Suprapubic skin (tissue), 4 donors: ENCODE measurements at places on chromosomes 3 and 15.

- DNase-seq: peak; percentile 71
Measured at GRCh38 chr15:64046421-64047153, at the start of gene DAPK2. DAPK2 (minus strand) TSS chr15:64046485; CDS start chr15:64040261, 6,224 bp downstream.

DNA sequence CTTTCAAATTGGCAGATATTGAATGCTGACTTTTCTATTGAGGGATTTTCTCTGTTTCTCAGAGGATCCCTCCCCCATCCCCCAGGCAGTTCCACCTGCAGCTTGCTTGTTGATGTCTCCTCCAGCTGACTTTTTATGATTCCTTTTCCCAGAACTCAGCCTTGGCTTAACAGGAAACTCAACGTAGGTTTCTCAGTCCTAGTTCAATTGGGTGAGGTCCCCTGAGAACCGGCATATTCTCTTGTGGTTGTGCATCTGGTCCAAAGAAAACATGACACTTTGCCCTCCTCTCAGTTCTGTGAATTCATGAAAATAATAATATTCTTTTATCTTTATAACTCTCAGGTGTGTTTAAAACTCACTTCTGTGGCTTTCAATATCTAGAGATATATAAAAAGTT is 1222.1 kb downstream of the OTOL1 start:
- no peak for DNase-seq

GRCh38 chr3:177800561-177800960 is 603.3 kb upstream of the TBL1XR1 start:
- DNase-seq: no peak

- no peak for DNase-seq
Measured at GRCh38 chr3:50242851-50243542, 7.0 kb downstream of the GNAI2 start.
